Colonic mucosa (tissue), 4 donors: ENCODE measurements at places on chromosomes 13 and 19.

GRCh38 chr19:35714601-35715354 lies 3.0 kb upstream of the KMT2B start:
- no peak overlapping the region for H3K4me3 ChIP-seq
- H3K27me3 ChIP-seq = no peaks in the 10 kb centered on the region
- peaks cover 17% of the 10 kb centered on the region for H3K4me1 ChIP-seq
- no peaks in the 10 kb centered on the region for H3K36me3 ChIP-seq
- peak overlapping the region; percentile 12 for H3K27ac ChIP-seq

- H3K27ac ChIP-seq = no peak overlapping the region
- H3K27me3 ChIP-seq = no peaks in the 10 kb centered on the region
- no peak for DNase-seq
- no peaks in the 10 kb centered on the region for H3K4me1 ChIP-seq
- H3K4me3 ChIP-seq = no peak overlapping the region
- no peaks in the 10 kb centered on the region for H3K36me3 ChIP-seq
Measured at GRCh38 chr19:54606891-54607784, 13.7 kb downstream of the LILRA1 start.

GRCh38 chr13:55345224-55345623 lies 1795.5 kb upstream of the PRR20A start:
- no peaks in the 10 kb centered on the region for H3K27me3 ChIP-seq
- DNase-seq = no peak
- no peaks in the 10 kb centered on the region for H3K36me3 ChIP-seq
- no peaks in the 10 kb centered on the region for H3K4me1 ChIP-seq

- H3K36me3 ChIP-seq = no peaks in the 10 kb centered on the region
- no peak overlapping the region for H3K27ac ChIP-seq
- no peak overlapping the region for H3K4me3 ChIP-seq
- H3K4me1 ChIP-seq = no peaks in the 10 kb centered on the region
- no peaks in the 10 kb centered on the region for H3K27me3 ChIP-seq
Measured at GRCh38 chr19:23789246-23789645, 30.6 kb upstream of the ZNF681 start.

GRCh38 chr19:11019262-11019661 lies 58.4 kb downstream of the SMARCA4 start:
- no peak for DNase-seq
- H3K4me3 ChIP-seq = no peak overlapping the region
- no peak overlapping the region for H3K27ac ChIP-seq
- no peaks in the 10 kb centered on the region for H3K27me3 ChIP-seq
- no peaks in the 10 kb centered on the region for H3K4me1 ChIP-seq

GRCh38 chr19:18393836-18394235 lies 3.6 kb downstream of the LRRC25 start:
- H3K27me3 ChIP-seq = peaks cover 10% of the 10 kb centered on the region
- no peaks in the 10 kb centered on the region for H3K36me3 ChIP-seq
- H3K27ac ChIP-seq = no peak overlapping the region
- no peak for DNase-seq

DNA sequence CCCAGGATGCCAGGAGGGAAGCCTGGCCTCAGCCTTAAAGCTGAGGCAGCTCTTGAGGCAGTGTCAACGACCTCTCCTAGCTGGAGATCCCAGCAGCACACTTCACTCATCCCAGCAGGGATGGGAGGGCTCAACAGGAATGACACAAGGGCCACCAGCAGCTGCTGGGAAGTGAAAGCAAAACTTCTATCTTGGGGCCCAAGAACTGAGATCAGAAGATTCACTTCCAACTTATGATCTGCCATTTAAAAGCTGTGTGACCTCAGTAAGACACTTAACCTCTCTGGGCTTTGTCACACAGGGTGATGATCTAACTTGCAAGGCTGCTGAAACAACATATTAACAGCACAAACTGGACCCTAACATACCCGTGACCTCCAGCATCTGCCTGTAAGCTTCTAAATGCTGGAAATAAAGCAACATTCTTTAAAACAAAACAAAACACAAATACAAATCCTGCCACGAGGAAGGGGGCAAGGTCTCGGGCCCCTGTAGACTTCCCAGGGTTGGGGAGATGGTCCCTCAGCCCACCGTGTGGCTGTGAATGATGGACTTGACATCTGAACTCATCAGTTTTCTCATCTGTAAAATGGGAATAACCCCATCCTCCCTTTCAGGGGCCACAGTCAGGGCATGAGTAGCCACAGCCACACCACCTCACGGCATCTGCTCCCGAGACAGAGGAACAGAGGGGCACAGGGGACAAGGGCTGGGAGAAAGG lies 22.7 kb downstream of the ELL start:
- H3K4me3 ChIP-seq = no peak overlapping the region
- H3K27me3 ChIP-seq = no peaks in the 10 kb centered on the region
- peak overlapping the region; percentile 25 for H3K27ac ChIP-seq
- H3K36me3 ChIP-seq = no peaks in the 10 kb centered on the region
- no peak for DNase-seq

GRCh38 chr19:2577722-2578335 lies 101.9 kb downstream of the GADD45B start:
- no peaks in the 10 kb centered on the region for H3K27me3 ChIP-seq
- H3K4me3 ChIP-seq = no peak overlapping the region
- DNase-seq = no peak
- H3K27ac ChIP-seq = peak overlapping the region; percentile 58
- no peaks in the 10 kb centered on the region for H3K36me3 ChIP-seq

DNA sequence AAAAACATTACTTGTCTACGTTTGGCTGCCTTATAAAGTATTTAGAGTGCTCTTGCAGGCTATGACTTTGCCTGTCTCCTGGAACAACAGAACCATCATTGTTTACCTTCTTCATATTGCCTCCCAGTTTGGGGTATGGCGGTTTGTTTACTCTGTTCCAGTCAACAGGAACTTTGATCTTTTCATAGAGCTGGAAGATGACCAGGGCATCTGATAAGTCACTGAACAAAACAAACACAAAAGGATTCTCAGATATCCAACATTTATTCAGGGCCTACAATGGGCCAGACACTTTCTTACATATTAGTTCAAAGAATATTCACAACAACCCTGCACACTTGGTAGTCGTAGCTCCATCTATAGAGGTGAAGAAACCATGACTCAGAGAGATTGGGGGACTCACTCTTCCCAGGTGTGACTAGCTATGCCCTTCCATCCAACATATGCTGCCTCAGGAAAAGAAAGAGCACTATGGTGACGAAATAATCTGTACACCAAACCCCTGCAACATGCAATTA lies 38.4 kb upstream of the CPB2 start:
- H3K4me1 ChIP-seq = no peaks in the 10 kb centered on the region
- H3K27ac ChIP-seq = no peak overlapping the region
- no peaks in the 10 kb centered on the region for H3K36me3 ChIP-seq
- no peak for DNase-seq
- H3K4me3 ChIP-seq = no peak overlapping the region

GRCh38 chr13:60562096-60562780 lies 165.2 kb downstream of the TDRD3 start:
- no peaks in the 10 kb centered on the region for H3K27me3 ChIP-seq
- no peak overlapping the region for H3K4me3 ChIP-seq
- no peak for DNase-seq
- no peaks in the 10 kb centered on the region for H3K4me1 ChIP-seq

GRCh38 chr13:113825841-113826240 lies 38.0 kb downstream of the GAS6 start:
- no peaks in the 10 kb centered on the region for H3K4me1 ChIP-seq
- H3K27me3 ChIP-seq = no peaks in the 10 kb centered on the region
- DNase-seq = no peak
- H3K4me3 ChIP-seq = no peak overlapping the region
- H3K27ac ChIP-seq = no peak overlapping the region
- no peaks in the 10 kb centered on the region for H3K36me3 ChIP-seq

DNA sequence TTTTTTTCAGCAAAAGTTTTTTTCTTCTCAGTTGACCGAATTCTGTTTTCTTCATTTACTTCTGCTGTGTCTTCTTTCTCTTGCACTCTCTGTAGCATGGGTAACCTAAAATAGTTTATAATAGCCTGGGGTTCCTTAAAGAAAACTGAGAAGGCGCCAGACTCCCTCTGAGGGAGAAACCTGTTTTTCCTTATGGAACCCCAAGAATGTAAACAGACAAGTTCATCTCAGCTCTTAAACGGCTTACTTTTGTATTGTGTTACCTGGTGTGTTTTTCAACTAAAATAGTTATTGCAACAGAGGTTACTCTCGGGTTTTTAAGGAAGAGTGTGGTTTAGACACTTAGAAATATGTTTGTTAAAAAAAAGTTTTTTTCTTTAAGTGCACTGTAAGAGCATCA lies 23.8 kb upstream of the TM9SF2 start:
- no peaks in the 10 kb centered on the region for H3K27me3 ChIP-seq
- H3K4me3 ChIP-seq = no peak overlapping the region
- H3K27ac ChIP-seq = no peak overlapping the region
- DNase-seq = no peak
- no peaks in the 10 kb centered on the region for H3K4me1 ChIP-seq
- no peaks in the 10 kb centered on the region for H3K36me3 ChIP-seq

DNA sequence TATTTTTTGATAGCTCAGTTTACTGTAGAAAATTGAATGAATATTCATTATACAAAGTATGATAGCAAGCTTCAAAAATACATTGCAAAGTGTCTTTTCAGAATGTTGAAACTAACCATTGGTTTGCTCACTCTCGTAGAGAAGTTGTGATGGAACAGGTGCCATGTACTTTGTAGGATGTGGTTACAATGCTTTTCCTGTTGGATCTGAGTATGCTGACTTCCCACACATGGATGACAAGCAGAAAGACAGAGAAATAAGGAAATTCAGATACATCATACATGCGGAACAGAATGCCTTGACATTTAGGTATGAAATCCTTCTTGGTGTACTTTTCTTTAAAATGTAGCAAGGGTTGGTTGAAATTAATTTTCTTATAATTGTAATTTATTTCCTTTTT lies 30.5 kb downstream of the CDADC1 start:
- no peaks in the 10 kb centered on the region for H3K27me3 ChIP-seq
- no peaks in the 10 kb centered on the region for H3K4me1 ChIP-seq
- no peak for DNase-seq

DNA sequence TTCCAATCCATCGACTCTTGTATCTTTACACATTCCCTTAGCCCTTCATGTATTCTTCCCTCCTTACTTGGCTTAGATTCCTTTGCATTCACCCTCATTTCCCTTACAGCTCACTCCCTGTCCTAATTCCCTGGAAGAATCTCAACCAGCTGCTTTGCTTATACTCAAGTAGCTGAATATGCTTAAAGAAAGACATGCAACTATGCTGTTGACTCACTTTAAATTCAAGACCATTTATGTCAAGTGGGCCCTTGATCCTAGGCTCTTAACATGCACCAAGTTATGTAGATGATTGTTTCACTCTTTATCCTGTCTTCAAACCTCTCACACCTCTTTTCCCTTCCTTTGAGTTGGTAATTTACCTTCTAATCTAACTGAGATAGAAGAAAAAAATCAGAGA lies 7.4 kb downstream of the CCDC122 start:
- no peaks in the 10 kb centered on the region for H3K4me1 ChIP-seq
- no peak for DNase-seq
- H3K36me3 ChIP-seq = no peaks in the 10 kb centered on the region
- no peak overlapping the region for H3K4me3 ChIP-seq

- no peak for DNase-seq
- no peak overlapping the region for H3K27ac ChIP-seq
- H3K27me3 ChIP-seq = no peaks in the 10 kb centered on the region
- no peaks in the 10 kb centered on the region for H3K4me1 ChIP-seq
Measured at GRCh38 chr13:108477376-108477775, 152.0 kb upstream of the MYO16 start.

DNA sequence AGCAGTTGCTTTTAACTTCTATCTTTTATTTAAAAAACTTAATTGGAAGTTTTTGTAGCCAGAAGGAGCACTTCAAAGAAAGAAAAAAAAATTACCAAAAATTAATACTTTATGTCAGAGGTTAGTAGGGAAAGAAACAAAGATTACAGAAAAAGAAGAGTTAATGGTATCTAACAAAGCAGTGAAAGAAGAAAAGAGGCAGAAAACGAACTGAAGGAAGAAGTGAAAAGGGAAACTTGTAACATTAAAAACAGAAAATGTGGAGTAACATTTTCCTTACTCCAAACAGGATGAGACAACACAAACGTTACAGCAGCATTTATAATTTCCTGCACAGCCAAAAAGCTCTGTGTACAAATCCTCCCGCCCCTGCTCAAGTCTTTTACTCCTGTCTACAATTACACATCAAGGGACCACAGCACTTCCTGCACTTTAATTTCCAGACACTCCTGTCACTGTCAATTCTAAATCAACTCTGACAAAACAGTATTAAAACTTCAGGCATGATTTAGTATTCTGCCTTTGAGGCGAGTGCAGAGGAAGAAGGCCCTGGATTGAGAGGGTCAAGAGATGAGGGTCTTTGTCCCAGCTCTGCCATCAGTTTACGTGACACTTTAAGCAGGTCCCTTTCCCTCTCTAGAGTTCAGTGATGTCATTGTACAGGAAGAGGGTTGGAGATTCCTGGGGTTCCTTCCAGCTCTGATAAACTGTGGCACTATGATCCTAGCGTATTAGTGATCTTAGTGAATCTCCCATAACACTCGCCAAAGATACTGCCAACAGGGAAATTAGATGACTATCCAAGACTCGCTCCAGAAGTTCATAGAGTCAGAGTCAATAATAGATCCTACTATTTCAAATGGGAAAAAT lies 53.2 kb upstream of the LSM14A start:
- H3K27me3 ChIP-seq = no peaks in the 10 kb centered on the region
- no peaks in the 10 kb centered on the region for H3K4me1 ChIP-seq
- no peak overlapping the region for H3K4me3 ChIP-seq
- no peak overlapping the region for H3K27ac ChIP-seq
- no peaks in the 10 kb centered on the region for H3K36me3 ChIP-seq

- no peaks in the 10 kb centered on the region for H3K27me3 ChIP-seq
- no peak overlapping the region for H3K4me3 ChIP-seq
- H3K36me3 ChIP-seq = no peaks in the 10 kb centered on the region
- no peaks in the 10 kb centered on the region for H3K4me1 ChIP-seq
- DNase-seq = no peak
Measured at GRCh38 chr19:46452186-46452585, 19.2 kb downstream of the PNMA8A start.

DNA sequence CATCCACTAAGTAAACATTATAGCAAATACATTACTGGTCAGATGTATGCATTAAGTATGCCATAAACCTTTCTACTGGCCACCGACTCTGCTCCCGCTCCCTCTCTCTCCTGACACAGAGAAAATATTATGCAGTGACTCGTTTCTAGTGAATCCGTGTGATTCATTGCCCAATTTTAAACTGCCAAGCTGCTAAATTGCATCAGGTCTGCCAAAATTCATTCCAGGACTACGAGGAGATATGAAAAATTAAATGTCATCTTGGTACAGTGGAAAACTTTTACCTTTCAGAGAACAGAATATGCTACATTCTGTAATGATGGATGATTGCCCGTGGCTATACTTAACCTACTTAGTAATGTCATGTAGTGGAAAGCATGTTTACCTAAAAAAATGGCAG lies 368.8 kb upstream of the TSHZ3 start:
- no peaks in the 10 kb centered on the region for H3K36me3 ChIP-seq
- no peaks in the 10 kb centered on the region for H3K4me1 ChIP-seq
- no peaks in the 10 kb centered on the region for H3K27me3 ChIP-seq
- H3K4me3 ChIP-seq = no peak overlapping the region

- H3K27ac ChIP-seq = peak overlapping the region; percentile 25
- no peaks in the 10 kb centered on the region for H3K36me3 ChIP-seq
- H3K27me3 ChIP-seq = no peaks in the 10 kb centered on the region
- peaks cover 3% of the 10 kb centered on the region for H3K4me1 ChIP-seq
Measured at GRCh38 chr13:45206340-45206739, 5.5 kb upstream of the KCTD4 start.

GRCh38 chr13:54965881-54966280 lies 1937.3 kb downstream of the OLFM4 start:
- H3K27me3 ChIP-seq = no peaks in the 10 kb centered on the region
- H3K4me1 ChIP-seq = no peaks in the 10 kb centered on the region
- H3K27ac ChIP-seq = no peak overlapping the region
- no peak overlapping the region for H3K4me3 ChIP-seq
- DNase-seq = no peak
